ENCODE measurements at places on chromosomes 16 and 17. TPM values are rescaled to one million over a fixed set of nuclear protein-coding genes. Genes with fewer than 3 reads are reported as not detected.

- no peak for DNase-seq
- H3K27ac ChIP-seq, result no peak overlapping the region
- H3K4me1 ChIP-seq, result peaks cover 10% of the 10 kb centered on the region
- H3K36me3 ChIP-seq, result no peaks in the 10 kb centered on the region
- H3K27me3 ChIP-seq, result no peaks in the 10 kb centered on the region
Observed at GRCh38 chr17:57422574-57423164, 166.3 kb downstream of the MSI2 start.

- H3K4me3 ChIP-seq, result no peak overlapping the region
- H3K4me1 ChIP-seq, result no peaks in the 10 kb centered on the region
- no peak overlapping the region for H3K27ac ChIP-seq
- no peaks in the 10 kb centered on the region for H3K27me3 ChIP-seq
- DNase-seq, result no peak
- no peaks in the 10 kb centered on the region for H3K36me3 ChIP-seq
Observed at GRCh38 chr17:19868079-19868395, 301 bp upstream of the ULK2 start.

- DNase-seq, result no peak
- H3K27me3 ChIP-seq, result no peaks in the 10 kb centered on the region
- H3K27ac ChIP-seq, result peak overlapping the region; percentile 61
- no peak overlapping the region for H3K4me3 ChIP-seq
- peaks cover 15% of the 10 kb centered on the region for H3K4me1 ChIP-seq
Observed at GRCh38 chr16:9072806-9073341, 18.6 kb upstream of the HAPSTR1 start.

- no peak overlapping the region for H3K4me3 ChIP-seq
- H3K27ac ChIP-seq, result no peak overlapping the region
- no peak for DNase-seq
Observed at GRCh38 chr17:50861822-50862528, 4.2 kb downstream of the TOB1 start.

- H3K36me3 ChIP-seq, result no peaks in the 10 kb centered on the region
- H3K4me1 ChIP-seq, result no peaks in the 10 kb centered on the region
- no peak overlapping the region for H3K4me3 ChIP-seq
- no peak overlapping the region for H3K27ac ChIP-seq
- H3K27me3 ChIP-seq, result no peaks in the 10 kb centered on the region
Observed at GRCh38 chr17:55426851-55427586, 5.4 kb upstream of the MMD start.

Gene CSF3
- not detected for total RNA-seq

GRCh38 chr17:43737722-43738121 is 20.9 kb downstream of the SOST start:
- no peak overlapping the region for H3K27ac ChIP-seq
- peaks cover 15% of the 10 kb centered on the region for H3K27me3 ChIP-seq
- DNase-seq, result no peak

DNA sequence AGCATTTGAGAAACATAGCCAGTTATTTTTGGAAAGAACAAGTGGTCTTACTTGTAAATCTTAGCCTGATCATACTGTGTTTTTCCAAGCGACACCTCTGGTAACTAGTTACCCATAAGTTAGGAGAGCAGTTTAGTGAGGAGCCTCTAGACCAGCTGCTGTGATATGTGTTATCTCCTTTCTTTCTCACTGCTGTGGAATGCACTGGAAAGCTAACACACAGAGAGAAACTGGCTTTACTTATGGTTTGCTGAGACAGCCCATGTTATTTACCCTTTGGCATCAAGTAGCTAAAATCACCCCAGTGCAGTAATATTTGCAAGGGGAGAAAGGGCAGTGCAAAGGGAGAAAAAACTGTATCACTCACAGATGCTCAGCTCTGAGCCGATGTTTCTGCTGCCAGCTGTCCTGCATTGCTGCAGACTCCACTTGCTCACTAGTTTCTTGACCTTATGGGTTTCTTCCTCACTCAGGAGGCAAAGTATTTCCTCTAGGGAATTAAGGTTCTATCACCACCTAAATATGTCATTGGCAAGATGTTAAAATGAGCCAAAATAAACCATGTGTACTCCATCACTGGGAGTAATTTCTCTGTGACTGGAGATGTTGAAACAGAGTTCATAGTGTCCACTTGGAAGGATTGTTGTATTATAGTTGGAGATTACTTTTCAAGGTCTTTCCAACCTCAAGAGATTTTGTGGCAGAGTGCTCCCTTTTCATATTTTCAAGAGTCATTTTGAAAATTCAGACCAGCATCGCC is 2.3 kb downstream of the RBFOX1 start:
- H3K27ac ChIP-seq, result no peak overlapping the region
- H3K4me1 ChIP-seq, result no peaks in the 10 kb centered on the region
- H3K27me3 ChIP-seq, result no peaks in the 10 kb centered on the region

GRCh38 chr16:89071686-89072547 is 21.7 kb upstream of the ACSF3 start:
- no peaks in the 10 kb centered on the region for H3K4me1 ChIP-seq
- no peak overlapping the region for H3K27ac ChIP-seq
- peak; percentile 53 for DNase-seq
- no peak overlapping the region for H3K4me3 ChIP-seq

DNA sequence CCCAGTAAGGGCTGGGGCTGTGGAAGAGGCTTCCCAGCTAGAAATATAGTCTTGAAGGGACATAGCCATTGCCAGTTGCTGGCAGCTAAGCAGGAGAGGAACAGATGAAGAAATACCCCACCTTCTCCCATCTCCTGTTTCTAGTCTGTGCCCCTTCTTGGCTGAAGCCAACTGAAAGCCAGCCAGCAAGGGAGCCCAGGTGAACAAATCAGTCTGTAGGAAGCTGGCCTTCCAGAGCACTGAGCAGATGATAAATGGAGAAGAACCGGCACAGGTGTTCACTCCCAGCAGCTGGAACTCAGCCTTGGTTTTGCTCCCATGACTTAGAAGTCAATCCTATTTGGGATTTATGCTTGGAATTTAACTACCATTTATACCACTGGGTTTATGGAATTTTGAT is 69.2 kb upstream of the DHX40 start:
- no peak overlapping the region for H3K4me3 ChIP-seq
- no peaks in the 10 kb centered on the region for H3K36me3 ChIP-seq
- H3K27ac ChIP-seq, result no peak overlapping the region
- peaks cover 16% of the 10 kb centered on the region for H3K27me3 ChIP-seq

GRCh38 chr17:50133769-50134099 is 3.8 kb upstream of the SAMD14 start:
- DNase-seq, result peak; percentile 54
- peaks cover 1% of the 10 kb centered on the region for H3K27me3 ChIP-seq
- H3K4me1 ChIP-seq, result peaks cover 34% of the 10 kb centered on the region
- H3K4me3 ChIP-seq, result no peak overlapping the region
- H3K27ac ChIP-seq, result no peak overlapping the region

DNA sequence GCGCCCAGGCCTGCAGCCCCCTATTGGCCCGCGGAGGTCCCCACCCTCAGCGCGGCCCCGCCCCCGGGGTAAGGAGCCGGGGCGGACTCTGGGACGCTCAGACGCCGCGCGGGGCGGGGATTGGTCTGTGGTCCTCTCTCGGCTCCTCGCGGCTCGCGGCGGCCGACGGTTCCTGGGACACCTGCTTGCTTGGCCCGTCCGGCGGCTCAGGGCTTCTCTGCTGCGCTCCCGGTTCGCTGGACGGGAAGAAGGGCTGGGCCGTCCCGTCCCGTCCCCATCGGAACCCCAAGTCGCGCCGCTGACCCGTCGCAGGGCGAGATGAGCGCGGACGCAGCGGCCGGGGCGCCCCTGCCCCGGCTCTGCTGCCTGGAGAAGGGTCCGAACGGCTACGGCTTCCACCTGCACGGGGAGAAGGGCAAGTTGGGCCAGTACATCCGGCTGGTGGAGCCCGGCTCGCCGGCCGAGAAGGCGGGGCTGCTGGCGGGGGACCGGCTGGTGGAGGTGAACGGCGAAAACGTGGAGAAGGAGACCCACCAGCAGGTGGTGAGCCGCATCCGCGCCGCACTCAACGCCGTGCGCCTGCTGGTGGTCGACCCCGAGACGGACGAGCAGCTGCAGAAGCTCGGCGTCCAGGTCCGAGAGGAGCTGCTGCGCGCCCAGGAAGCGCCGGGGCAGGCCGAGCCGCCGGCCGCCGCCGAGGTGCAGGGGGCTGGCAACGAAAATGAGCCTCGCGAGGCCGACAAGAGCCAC is at the start of gene NHERF1:
Gene NHERF1 (plus strand): TSS at position 100 of the 750 bp plus-strand sequence. CDS start 219 bp downstream, at position 319.
- DNase-seq, result peak; percentile 97
- peak within 1 kb of the TSS; percentile 93 for H3K4me3 ChIP-seq
- H3K27me3 ChIP-seq, result no peaks in the 10 kb centered on the region
- peaks cover 40% of the 10 kb centered on the region for H3K4me1 ChIP-seq

Gene CES1
- total RNA-seq, result 0.87 TPM

Gene RNF227
- total RNA-seq, result 2.1 TPM

- no peak overlapping the region for H3K4me3 ChIP-seq
- H3K27ac ChIP-seq, result no peak overlapping the region
- H3K4me1 ChIP-seq, result peaks cover 9% of the 10 kb centered on the region
- no peaks in the 10 kb centered on the region for H3K36me3 ChIP-seq
Observed at GRCh38 chr17:46151762-46152161, 41.5 kb downstream of the KANSL1 start.

Gene TNP2
- not detected for total RNA-seq
